ENCODE measurements at places on chromosomes 7 and 10.

DNA sequence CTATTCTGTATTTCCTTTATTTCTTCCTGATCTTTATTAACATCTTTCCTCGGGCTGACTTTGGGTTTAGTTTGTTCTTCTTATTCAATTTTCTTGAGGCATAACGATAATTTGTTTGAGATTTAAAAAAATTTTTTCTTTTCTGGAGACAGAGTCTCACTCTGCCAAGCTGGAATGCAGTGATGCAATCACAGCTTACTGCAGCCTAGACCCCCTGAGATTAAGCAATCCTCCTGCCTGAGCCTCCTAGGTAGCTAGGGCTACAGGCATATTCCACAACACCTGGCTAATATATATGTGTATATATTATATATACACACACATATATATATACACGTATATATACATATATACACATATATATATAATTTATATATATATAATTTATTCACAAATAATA is 540.2 kb downstream of the NXPH1 start:
- no peak for DNase-seq

DNA sequence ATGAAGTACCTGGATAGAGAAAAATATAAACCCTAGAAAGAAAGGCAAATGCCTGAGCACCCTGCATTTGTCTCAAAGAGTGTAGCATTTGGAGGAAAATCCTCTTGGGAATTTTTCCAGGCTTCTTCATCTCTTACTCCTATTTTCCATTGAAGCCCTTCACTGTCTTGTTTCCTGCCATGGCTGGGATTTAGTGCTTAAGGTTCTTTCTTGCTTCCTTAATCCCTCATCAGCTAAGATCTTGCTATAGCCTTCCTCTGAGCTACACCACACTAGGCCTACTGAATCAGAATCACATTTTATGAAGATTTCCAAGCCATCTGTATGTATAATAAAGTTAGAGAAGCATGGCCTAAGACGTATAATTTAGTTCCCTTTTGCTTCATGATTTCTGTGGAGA is 97.5 kb upstream of the PHYHIPL start:
- no peak for DNase-seq

DNA sequence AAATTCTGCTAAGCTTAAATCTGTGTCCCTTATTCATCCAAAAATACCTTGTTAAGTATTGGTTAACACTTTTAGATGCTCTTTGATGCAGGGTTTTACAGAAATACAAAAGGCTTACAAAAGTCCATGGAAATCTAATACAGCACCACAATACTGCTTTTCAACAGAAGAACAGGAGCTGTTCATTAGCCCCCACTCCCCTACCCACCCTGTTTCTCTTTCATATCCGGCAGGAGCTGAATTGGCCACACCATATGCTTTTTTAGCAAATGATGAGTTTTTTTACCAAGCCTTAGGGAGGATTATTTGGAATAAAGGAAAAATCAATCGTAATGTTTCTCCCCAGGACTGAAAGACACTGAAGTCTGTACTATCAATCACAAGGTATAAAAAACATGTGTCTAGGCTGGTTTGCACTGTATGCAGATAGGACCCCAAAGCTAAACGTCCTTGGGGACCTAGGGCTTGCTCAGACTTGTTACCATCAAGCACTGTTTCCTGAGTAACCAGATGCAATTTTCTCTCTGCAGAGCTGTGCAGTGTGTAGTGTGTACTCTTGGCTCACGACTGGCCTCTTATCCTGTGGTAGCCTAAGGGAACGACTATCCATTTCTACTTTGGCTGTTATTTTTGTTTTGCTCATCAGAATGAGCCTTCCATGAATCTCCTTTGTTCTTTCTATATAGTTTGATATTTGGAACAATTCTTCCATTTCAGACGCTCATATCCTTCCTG is 143.3 kb upstream of the LRGUK start:
- DNase-seq, result no peak

GRCh38 chr10:70176441-70176840 is 6.1 kb upstream of the SAR1A start:
- DNase-seq, result no peak

DNA sequence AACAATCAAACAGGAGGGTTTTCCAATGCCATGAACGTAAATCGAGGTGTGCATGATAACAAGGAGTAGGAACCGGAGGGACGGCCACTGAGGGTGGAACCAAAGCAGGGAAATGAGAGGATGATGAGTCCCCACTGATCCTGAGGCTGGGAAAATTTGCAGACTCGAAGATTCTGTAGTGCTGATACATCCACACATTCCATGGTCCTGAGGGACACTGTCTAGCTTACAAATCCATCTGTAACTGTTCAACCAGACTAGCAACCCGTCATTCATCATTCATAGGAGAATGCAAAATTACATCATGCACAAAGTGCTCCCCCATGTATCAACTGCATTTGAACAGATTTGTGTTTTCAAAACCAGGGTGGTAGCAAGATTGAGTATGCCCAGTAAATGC is 189.7 kb downstream of the PTPRN2 start:
- DNase-seq, result no peak

DNA sequence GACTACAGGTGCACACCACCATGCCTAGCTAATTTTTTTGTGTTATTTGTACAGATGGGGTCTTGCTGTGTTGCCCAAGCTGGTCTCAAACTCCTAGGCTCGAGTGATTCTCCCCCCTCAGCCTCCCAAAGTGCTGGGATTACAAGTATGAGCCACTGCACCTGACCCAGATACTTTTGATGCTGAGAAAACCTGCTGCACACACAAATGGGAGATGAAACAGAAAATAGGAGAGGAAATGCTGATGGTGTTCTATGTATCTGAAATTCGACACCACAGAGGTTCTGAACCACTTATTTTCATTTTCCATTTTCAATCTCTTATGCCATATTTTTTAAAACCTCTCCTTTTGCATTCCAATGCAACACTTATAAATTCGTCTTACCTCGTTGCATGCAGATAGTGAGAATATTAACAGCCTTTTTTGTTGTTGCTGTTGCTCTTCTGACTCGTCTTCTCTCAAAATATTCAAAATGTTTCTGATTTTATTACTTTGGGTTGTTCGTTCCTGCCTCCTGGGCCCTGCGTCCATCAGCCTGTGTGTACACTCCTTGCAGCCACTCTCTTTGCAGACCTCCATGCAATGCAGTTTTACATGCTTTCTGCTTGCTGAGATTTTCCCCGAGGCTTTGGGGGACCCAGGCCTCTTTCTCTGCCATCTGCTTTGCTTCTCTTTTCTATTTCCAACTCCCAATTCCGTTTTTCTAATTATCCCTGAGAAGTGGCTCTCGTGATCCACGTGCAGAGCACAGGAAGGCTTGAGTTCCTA is 556.1 kb downstream of the GALNT17 start:
- no peak for DNase-seq

- no peak for DNase-seq
Observed at GRCh38 chr7:99579956-99580777, 17.9 kb upstream of the TMEM225B start.

DNA sequence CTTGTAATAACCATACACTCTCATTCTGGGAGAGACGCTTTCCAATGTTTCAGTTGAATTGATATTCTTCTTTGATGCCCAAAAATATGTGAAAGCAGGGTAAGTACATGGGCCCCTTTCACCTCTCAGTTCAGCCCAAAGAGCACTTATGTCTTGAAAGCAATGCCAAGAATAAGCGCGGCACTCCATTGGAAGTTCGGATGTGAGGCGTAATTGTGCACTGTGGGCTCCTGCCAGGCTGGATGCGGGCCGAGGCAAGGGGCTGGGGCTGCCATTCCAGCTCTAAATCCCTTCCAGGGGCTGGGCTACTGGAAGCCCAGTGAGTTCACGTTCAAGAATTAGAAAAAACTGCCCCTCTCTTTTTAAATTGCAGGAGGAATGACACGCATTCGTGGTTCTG is 113.8 kb downstream of the EBF3 start:
- no peak for DNase-seq

GRCh38 chr7:44654255-44654796 is 47.9 kb downstream of the OGDH start:
- no peak for DNase-seq
